ENCODE measurements at places on chromosomes 7 and 10.

GRCh38 chr10:86347856-86348255 is 18.7 kb downstream of the GRID1 start:
- no peak for ATAC-seq

GRCh38 chr10:47346581-47347302 is 1.4 kb upstream of the RBP3 start:
- ATAC-seq = no peak

DNA sequence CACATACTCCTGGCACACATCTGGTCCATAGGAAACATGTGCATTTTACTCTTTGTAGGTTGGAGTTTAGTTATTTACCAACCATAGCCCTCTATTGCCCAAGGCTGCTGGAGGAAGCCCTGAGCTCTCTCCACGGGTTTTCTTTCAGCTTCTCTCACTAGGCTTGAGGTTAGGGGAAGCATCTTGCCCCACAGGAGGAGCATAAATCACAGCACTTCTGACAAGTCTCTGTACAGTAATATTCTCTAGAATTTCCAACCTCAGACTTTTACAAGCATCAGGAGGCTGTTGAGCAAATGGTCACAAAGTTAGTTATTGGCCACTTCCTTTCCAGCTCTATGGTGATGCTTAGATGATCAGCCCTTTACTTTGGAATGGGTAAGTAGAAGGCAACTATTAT is 122.9 kb upstream of the GLI3 start:
- no peak for ATAC-seq

DNA sequence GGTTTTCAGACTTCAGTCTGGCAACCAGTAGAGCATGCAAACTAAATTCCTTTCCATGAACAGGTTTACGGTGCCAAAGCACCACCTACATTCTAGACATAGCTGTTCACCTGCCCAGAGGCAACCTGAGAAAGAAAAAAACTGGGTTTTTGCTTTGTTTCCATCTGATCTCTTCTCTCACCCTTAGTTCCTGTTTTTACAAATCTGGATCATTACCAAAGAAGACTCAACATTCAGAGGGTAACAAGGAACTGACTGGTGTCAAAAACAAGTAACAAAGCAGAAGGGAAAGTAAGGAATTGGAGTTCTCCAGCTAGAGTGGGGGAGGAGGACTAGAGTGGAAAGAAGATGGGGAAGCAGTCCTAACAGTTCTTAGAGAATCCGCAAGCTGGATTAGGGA is 36.4 kb downstream of the CPVL start:
- no peak for ATAC-seq

- no peak for ATAC-seq
Measured at GRCh38 chr10:133299224-133299623, 9.4 kb downstream of the TUBGCP2 start.

- no peak for ATAC-seq
Measured at GRCh38 chr7:43313628-43314378, 201.4 kb downstream of the HECW1 start.

DNA sequence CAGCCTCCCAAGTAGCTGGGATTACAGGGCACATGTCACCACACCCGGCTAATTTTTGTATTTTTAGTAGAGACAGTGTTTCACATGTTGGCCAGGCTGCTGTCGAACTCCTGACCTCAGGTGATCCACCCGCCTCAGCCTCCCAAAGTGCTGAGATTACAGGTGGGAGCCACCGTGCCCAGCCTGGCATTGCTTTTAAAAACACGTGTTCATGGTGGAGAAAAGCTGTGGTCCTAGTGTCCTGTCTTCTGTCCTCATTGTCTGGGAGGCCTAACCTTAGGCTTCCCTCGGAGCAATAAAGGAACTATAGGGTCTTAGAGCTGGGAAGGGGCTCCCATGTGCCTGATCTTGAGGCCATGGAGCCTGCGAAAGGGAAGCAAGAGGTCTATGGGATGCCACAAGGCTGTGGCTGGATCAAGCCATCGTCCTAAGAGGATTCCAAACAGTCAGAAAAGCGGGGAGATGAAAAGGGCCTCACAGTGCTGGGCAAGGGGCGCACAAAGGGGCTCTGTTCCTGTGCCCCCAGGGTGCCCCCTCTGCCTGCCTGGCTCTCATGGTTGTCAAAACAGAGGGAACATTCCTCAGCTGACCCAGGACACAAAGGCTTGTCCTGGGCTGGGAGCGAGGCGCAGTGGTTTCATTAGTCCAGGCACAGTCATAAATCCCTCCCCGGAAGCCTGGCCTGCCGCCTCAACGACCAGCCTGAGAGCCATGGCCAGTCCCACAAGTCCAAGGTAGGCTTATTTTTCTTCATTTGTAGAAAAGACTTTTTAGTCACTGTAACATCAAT is 106.6 kb upstream of the TNS3 start:
- no peak for ATAC-seq
